ENCODE measurements at places on chromosomes 2 and 18.
A peak's percentile ranks its signal among the peaks of the same experiment; 100 is the strongest.

DNA sequence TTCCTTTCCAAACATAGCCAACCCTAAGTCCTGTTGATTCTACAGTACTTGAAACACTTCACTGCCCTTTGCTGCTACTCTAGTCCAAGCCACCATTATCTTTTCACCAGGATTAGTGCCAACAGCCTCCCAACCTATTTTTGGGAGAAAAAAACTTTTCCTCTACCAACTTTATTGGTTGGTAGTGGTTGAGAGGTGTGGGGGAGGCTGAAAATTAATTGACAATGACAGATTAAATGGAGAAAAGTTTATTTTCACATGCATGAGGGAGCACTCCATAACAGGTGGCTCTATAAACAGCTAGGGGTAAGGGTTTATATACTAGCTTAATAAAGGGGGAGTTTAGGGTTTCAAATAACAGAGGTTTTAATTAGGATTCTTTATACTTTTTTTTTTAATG lies 37.8 kb upstream of the ITPRID2 start:
- no peak for DNase-seq

DNA sequence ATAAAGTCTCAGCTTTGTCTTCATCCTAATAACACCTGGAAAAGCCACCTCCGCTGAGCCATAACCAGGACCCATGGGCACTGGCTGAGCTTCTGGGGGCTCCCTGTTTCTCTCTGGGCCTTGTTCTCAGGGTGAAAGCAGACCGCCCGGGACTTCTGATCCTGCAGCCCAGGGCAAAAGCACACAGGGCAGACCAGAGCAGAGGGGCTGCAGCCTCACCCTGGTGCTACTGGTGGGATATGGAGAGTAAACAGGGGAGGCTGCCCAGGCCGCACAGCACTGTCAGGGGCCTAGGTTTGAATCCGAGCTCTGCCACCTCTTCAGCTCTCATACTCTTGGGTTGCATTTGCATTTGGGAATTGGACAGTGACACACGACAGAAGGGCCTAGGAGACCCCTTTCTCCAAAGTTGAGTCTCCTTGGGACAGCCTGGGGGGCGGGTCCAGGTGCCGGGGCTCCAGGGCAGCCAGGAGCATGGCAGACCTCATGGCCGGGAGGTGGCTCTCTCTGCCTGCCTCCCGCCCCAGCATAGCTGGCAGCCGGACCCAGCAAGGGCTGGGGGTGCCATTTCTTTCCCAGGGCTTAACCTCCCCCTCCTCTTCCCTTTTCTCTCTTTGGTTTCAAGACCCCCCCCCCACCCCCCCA lies 164.9 kb downstream of the INHBB start:
- no peak for DNase-seq

DNA sequence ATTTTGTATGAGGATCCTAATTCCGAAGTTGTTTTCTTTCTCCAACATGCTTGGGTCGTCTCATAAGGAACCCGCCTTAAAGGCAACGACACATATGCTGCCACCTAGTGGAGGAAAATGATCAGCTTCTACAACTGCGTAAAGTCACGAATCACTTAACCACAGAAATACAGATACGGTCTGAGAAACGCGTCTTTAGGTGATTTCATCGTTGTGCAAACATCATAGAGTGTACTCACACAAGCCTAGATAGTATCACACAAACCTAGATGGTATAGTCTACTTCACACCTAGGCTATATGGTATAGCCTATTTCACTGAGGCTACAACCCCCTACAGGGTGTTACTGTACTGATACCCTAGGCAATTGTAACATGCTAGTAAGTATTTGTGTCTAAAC lies 13.1 kb downstream of the GNLY start:
- peak; percentile 85 for DNase-seq

GRCh38 chr18:29644276-29644675 lies 1398.3 kb downstream of the DSC3 start:
- DNase-seq: peak; percentile 43

DNA sequence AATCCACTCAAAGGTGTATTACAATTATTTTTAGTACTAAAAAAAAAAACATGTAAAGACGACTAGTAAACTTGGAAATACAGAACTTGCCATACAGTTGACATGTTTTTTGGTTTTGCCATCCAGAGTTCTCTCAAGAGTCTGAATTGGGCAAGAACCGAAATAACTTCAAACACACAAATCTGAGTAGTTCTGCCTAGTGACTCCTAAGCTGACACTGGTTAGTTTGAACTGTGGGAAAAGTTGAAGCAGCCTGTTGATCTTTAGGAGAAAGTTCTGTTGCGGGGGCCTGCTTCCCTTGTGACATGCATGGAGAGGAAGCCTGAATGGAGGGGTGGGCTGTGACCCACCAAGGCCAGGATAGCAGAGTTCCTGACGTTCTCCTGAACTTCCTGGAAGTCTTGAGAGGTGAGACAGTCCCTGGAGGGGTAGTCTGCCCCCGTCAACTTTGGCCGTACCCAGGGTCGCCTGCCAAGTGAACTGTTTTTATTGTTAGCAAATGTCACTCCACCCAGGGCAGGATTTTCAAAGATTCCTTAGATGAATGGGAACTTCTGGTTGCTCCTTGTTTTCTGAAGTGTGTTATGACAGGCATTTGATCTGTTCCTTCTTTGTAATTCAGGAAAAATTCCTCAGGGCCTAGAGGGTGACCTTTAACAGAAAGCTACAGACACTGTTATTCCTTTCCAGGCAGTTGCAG lies 85.6 kb upstream of the SPTBN1 start:
- DNase-seq: peak; percentile 12

DNA sequence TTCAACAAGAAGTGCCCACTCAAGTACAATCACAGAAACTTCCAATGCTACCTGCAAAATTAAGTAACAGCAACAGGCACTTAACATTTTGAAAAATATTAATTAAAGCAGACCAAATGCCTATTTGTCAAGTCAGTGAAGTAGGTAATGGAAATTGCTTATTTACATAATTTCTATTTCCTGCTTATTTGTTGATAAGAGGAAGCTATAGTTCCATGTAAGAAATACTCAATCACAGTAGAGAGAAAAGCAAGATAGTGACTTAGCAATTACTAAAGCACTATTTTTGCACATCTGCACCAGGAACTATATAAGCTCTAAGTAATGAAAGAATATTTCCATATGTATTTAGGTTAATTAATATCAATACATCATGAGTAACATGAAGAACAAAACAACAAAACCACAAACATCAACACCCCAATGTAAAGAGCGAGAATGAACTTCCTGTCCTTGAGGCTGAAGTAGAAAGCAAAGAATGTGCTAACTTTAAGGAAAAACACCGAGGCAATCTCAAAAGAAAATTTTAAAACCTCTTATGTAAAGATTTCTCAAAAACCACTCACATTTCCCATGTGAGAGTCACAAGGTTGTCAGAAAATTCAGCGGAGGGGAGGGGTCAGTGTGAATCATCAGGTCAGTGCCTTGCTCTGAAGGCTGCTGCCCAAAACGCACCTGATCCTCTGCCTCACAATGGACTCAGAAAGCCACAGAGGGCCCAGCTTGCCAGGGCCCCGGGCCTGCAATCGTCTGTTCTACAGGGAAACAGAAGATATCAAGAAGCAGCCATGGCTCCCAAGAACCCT lies 12.5 kb downstream of the NPC1 start:
- peak; percentile 67 for DNase-seq

DNA sequence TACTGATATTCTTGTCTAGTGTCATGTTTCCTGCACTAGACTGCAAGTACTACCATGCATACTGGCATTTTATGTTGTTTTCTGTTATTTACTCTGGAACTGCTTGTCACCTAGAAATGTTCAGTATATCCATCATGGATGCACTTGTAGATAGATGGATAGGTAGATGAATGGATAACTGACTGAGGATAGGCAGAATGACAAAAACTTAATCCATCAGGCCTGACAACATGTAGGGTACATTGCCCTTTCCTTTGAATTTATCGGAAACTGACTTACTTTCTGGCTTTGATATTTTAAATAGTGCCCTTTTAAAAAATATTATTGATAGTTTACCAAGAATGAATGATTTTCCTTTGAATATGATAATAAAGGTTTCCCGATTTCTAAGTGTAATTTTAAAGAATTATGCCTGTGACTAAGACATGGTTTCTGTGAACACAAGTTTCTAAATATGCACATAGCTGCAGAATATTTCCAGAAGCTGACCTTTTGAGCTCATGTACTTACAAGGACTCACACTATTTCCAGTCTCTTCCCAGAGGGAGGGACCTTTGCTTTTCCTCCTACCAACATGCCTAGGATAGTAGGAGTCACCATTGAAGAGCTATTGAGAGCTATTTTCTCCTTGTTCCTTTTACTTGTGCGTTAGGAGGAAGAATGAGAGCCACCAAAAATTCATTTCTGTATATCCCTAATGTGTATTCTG lies 81.3 kb downstream of the ANKRD12 start:
- DNase-seq: no peak

DNA sequence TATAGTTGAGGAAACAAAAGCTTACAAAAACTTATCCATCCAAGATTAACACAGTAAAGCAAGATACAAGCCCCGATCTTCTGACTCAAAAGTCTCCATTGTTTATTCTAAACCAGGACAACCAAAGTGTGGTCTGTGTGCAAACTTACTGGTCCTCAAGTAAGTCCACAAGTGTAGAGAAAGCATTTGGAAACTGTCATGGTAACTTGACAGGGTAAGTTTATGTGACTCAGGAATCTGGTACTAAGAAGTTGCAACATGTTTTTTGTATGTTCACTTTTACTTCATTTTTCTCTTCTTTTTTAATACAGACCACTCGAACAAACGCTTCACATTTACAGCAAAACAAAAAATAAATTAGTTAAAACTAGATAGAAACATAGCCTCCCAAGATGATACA lies 9.4 kb downstream of the MBD2 start:
- no peak for DNase-seq

DNA sequence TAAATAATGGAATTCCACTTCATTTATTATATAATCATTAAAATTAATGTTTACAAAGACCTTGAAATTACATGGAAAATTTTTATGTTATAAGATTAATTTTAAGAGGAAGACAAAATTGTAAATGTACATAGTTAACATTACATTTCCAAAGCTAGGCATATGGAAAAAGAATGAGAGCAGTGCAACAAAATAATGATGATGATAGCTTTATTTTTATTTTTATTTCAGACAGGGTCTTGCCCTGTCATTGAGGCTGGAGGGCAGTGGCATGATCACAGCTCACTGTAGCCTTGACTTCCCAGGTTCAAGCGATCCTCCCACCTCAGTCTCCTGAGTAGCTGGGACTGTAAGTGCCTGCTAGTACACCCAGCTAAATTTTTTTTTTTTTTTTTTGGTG lies 61.2 kb upstream of the ZCCHC2 start:
- no peak for DNase-seq

DNA sequence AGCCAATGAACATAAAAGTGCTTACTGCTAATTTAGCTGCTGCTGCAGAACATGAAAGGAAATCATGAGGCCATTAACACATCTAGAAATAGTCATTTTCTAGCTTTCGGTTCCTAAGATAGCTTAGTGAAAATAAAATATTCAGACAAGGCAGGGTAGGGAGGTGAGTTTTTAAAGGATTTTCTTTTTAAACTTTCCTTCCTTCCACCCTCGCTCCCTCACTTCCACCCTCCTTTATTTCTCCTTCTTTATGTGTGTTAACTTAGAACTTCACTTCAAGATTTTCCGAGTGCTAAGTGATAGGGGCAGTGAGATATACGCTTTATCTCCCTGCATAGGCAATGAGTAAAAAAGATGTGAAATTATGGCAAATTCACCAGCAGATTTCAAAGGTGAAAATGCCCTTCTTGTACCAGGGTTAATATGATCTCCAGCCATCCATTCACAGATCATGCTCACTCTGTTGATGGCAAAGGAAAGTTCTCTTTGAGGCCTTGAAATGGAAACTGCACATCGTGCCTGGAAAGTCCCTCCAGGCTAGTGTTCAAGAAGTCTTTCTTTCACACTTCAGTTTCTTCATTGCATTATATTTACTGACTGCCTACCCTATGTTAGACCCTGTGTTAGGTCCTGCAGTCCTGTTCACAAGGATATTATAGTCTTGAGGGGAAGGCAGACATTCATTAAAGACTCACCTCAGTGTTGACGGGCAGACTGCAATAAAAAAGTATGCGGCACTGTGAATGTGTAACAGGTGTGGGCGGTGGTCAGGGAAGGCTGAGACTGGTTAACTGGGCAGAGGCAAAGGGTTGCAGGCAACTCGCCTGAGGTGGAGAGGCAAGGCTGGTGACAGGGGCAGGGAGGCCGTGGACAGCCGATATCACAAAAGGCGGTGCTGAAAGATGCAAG lies 200.8 kb downstream of the PLCL1 start:
- DNase-seq: no peak

- no peak for DNase-seq
These were observed 13.2 kb upstream of the DNAJC27 start for GRCh38 chr2:24984912-24985311.

DNA sequence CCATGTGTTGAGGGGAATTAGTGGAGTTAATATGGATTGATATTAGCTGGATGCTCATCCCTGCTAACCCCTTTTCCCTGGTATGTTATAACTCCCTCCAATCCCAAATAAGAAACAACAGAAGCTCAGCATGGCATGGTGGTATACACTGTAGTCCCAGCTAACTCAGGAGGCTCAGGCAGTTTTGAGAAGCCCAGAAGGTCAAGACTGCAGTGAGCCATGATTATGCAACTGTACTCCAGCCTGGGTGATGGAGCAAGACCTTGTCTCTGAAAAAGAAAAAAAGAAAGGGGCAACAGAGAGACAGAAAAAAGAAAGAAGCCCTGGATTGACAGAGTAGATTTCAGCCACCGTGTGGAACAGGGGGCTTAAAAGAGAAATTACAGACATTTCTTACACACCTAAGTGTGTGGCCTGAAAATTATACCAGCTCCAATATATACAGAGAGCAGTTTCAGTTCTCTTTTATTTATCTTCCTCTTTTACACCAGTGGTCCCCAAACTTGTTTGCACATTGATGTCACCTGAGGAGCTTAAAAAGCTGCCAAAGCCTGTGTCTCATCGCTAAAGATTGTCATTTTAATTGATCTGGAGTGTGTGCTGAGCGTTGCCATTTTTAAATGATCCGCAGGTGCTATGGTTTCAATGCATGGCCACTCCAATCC lies 203.6 kb downstream of the UBE2E3 start:
- peak; percentile 41 for DNase-seq

- no peak for DNase-seq
These were observed 330.2 kb downstream of the DSC3 start for GRCh38 chr18:30712383-30712782.
